Foreskin fibroblast (primary cell): ENCODE measurements at places on chromosomes 2 and 18.

GRCh38 chr2:217887841-217888701, 114.7 kb downstream of the TNS1 start:
- no peak for DNase-seq

DNA sequence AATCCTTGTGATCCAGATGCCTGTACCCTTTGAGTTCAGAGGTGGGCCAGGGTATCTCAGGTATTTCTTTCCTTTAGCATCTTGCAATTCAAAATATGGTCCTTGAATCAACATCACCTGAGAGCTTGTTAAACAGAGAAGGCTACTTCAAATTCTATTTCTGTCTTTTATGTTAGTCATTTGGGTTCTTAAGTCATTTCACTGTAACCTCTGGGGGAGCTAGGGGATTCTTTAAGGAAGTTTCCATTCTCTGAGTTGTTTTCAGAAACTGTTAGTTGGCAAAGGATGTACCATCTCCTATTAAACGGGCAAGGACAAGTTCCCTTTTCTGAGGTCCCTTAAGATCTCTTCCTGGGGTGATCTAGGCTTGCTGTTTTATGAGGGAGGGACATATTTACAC, 16.6 kb downstream of the CFLAR start:
- no peak for DNase-seq

DNA sequence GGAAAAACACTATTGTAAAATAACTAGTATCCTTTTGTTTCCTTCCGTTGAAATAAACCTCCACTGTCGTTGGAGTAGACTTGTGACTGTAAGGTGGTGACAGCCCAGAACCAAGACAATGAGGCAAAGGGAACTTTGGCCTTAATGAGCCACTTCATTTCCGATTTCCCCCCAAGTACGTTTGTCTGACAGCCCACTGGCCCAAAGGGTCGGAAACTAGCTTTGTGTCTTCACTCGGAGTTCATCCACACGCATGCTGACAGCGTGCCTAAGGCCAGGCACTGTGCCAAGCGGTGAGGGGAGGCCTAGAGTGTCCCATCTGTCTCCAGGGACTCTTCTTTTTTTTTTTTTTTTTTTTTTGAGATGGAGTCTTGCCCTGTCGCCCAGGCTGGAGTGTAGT, 21.0 kb downstream of the HJURP start:
- no peak for DNase-seq

DNA sequence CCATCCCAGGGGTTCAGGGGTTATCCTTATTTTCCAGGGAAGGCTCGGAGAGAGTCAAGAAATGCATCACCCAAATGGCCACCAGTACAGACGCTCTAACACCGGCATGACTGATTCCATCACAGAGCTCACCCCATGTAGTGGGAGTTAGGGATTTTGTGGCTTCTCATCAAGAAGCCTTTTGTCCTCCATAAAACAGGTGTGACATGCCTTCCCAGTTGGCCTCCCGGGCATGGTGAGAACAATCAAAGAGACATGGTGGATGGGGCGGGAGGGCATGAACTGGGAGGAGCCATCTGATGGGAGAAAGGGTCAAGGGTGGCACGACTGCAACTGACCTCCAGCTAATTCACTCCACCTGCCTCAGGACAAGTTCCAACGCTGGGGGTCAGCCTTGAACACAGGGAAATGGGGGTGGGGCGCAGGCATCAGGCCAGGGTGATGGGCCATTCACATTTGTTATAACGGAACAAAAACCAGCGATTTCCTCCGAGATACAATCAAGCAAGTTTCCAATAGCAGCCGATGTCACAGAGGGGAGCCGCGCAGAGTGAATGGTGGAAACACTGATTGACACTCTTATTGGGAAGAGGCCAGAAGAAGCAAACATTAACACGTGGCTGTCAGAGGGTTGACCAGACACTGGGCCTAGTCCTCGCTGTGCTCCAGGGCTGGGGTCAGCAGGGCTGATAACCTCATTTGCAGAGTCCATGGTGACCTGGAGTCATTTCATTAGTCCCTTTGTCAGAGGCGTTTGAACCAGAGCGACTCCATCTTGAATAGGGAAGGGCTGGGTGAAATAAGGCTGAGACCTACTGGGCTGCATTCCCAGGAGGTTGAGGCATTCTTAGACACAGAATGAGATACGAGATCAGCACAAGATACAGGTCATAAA, 80.5 kb upstream of the HPCAL1 start:
- DNase-seq: no peak

GRCh38 chr2:144137705-144138428, 382.1 kb downstream of the ZEB2 start:
- peak; percentile 40 for DNase-seq

DNA sequence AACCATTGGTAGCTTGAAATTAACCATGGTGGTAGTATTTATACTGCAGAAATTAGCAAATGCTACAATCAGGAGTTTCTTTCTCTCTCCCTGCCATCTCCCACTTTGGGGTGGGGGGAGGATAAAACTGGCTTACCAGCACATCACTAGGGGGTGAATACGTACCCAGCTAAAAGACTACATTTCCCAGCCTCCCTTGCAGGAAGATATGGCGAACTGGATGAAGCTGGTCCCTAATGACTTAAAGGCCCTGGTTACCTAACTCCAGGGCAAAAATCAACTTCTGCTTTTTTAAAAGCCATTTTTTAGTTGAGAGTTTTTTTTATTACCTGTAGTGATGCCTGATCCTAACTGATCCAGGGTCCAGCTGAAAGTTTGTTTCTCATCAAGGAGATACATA, 70.3 kb upstream of the RAB12 start:
- no peak for DNase-seq

DNA sequence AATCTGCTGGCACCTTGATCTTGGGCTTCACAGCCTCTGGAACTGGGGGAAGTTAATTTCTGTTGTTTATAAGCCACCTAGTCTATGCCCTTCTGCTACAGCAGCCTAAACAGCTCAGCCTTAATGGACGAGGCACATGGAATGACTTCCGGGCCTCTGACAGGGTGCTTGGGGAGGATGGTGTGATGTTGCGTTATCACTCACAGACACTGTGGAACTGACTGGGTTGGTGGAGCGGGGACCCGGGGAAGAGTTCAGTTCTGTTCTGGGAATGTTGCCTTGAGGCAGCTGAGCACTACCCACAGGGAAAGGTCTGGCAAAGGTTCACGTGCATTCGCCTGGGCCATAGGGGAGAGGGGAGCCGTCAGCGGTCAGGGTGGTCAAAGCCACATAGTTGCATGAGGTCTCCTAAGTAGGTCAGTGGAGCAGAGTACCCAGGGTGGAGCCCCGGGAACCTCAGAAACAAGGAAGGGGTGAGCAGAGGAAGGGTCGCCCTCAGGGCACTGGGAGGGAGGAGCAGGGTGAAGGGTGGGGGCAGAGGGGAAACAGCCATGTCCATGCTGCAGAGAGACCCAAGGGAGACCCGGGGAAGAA, 36.2 kb downstream of the LRRFIP1 start:
- DNase-seq: peak; percentile 20

GRCh38 chr2:42567806-42568400, 529 bp upstream of the MTA3 start:
- peak; percentile 14 for DNase-seq

DNA sequence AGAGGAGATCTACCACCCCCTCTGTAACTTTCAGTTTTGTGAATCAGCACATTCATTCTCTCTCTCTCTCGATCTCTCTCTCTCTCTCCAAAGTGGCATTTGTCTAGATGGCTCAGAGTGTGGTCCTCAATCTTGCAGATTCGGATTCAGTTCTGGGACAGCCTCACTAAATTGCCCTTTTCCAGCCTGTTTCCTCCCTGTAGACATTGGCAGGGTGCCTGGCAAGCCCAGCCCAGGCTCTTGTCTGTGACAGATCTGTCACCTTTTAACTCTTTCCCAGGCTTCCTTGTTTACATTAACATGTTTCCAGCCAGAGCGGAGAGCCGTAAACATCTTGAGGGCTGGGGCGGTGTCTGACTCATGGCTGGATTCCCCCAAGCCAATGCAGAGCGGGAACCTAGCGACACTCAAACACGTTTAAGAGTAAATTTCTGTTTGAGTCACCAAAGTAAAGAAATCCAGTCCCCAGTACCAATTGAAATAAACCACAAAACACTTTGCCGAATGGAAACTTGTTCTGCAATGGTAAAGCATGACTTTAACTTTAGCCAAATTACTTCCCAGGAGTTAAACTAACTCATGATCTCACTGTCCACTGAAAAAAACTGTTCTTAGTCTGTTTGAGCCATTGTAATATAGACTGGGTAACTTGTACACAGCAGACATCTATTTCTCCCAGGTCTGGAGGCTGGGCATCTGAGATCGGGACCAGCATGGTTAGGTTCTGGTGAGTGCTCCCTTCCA, 6.6 kb upstream of the CYP27C1 start:
- peak; percentile 74 for DNase-seq

GRCh38 chr18:11994703-11995444, 13.6 kb downstream of the IMPA2 start:
- DNase-seq: peak; percentile 47

GRCh38 chr2:164015328-164016123, 279.7 kb upstream of the FIGN start:
- DNase-seq: no peak

- no peak for DNase-seq
Measured at GRCh38 chr2:73022024-73022568, 49.4 kb downstream of the SFXN5 start.

GRCh38 chr2:241568726-241569125, 10.2 kb downstream of the BOK start:
- no peak for DNase-seq

GRCh38 chr18:46098616-46098933, 479 bp upstream of the ATP5F1A start:
- DNase-seq: peak; percentile 23

- DNase-seq: no peak
Measured at GRCh38 chr2:88281302-88282217, 111.4 kb downstream of the THNSL2 start.

GRCh38 chr2:179952658-179953057, 54.4 kb downstream of the CWC22 start:
- no peak for DNase-seq

DNA sequence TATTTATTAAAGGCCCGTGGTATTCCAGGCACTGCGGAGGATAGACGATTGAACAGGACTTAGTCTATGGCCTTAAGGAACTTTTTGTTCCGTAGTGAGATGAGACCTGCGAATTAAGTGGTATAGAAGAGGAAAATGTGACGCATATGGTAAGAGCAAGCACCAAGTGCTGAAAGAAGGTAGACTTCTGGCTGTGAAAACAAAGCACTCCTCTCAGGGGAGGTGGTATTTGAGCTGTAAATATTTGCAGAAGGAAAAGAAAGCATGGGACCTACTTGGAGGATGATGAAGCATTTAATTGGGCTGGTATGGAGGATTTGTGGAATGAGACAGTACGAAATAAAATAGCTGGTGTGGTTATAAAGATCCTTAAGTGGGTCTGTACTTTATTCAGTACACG, 62.5 kb downstream of the GPR39 start:
- DNase-seq: no peak

DNA sequence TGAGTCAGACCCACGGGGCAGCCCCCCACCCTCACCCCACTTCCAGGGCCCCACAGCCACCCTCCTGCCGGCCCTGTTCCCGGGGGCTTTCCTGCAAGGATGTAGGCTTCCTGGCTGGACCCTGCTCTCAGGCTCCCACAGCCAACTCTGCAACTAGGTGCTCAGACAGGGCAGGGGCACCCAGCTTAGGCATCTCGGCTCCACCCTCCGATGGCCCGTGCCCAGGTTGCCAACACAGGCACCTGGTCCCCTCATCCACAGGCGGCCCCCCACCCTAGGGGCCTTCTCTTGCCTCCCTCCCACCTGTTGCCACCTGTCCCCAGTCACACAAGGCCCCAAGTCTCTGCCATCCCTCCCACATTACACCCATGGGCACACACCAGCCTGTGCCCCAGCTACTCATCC, 34.6 kb downstream of the HS6ST1 start:
- no peak for DNase-seq

GRCh38 chr18:74399091-74399887, 57.8 kb downstream of the DIPK1C start:
- DNase-seq: no peak

DNA sequence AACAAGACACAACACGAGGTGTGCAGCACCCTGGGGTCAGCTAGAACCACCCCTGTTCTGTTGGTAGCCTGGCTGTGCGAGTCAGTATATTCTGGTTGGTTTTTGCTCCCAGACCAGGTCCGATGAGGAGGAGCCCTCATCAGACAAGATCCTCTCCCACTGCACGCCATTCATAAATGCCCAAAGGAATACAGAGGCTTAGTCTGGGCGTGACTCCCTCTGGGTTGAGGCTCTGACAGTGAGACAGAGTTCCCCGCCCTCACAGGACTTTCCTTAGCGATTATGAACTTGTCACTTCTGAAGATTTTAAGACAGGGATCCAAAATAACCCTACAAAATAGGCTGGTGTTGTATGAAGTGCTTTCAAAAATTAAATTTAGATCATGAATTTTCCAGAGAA, 85.5 kb upstream of the MC2R start:
- DNase-seq: no peak

GRCh38 chr2:70895998-70896764, 39.5 kb upstream of the ATP6V1B1 start:
- no peak for DNase-seq

GRCh38 chr2:148926291-148926961, 51.4 kb downstream of the KIF5C start:
- peak; percentile 6 for DNase-seq

GRCh38 chr2:134190807-134191203, 63.1 kb upstream of the MGAT5 start:
- no peak for DNase-seq

- DNase-seq: no peak
Measured at GRCh38 chr2:157866666-157867642, 9.2 kb downstream of the ACVR1 start.

DNA sequence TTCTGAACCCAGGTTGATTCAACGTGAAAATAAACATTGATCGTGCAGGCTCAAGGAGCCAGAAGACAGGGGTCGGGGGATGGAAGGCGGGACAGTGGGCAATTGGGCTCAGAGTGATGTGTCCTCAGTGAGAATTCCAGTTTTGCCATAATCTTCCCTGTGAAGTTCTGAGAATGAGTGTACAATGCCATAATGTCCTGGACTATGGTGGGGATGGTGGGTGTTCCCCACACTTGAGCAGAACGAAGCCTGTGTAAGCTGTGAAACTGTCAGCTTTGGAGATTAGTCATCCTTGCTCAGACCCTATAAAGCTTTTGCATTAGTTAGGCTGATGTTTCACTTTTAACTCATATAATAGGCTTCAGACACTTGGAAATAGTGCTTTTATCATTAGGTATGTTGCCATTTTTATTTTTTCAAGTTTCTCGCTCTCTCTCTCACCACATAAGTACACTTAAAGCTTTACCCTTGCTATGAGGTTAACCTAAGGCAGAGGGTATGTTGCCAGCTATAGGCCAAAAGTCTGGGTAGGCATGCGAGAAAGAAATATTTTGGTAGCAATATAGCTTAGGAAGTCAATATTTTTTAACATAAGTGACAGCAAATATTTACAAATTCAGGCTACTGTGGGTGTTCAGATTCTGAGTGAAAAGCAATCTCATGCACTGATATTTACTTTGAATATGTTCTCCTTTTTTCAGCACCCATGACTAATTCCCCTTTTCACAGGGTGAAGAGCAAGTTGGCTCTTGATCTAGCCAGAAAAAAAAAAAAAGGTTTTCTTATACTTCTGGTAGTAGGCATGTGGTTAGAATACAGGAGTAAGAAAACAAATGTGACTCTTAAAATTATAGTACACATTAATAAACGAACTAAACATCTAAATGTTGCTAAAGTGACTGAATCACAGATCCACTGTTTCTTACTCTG, 47.2 kb downstream of the CDC42EP3 start:
- DNase-seq: peak; percentile 59
